ENCODE measurements at places on chromosomes 5 and 9. TPM values are rescaled to one million over a fixed set of nuclear protein-coding genes. Genes with fewer than 3 reads are reported as not detected.

Gene DBH
- total RNA-seq = not detected

Gene PARP8
- 0.11 TPM for total RNA-seq

Gene FKTN
- total RNA-seq = 8.4 TPM

Gene RAB3C
- total RNA-seq = not detected

Gene FOXD4L5
- not detected for total RNA-seq

Gene CMYA5
- total RNA-seq = not detected

Gene RASEF
- total RNA-seq = 5.7 TPM

Gene CKMT2
- total RNA-seq = not detected

Gene PFN3
- not detected for total RNA-seq

Gene ASPN
- not detected for total RNA-seq

Gene C5orf34
- 4.5 TPM for total RNA-seq

Gene AQP3
- 16.7 TPM for total RNA-seq

Gene BTNL3
- not detected for total RNA-seq

Gene MEIKIN
- total RNA-seq = not detected

Gene NTNG2
- total RNA-seq = 1.5 TPM

Gene TMEFF1
- total RNA-seq = 1.3 TPM

Gene SMIM33
- not detected for total RNA-seq

Gene ABLIM3
- 11.1 TPM for total RNA-seq

Data from A549 treated with GW870086 at 1 μM for 4 hours (cell line).